Occipital lobe (tissue), 3 donors: ENCODE measurements at places on chromosomes 16 and 17.

GRCh38 chr16:785563-786535, 2.3 kb downstream of the RPUSD1 start:
- peak; percentile 22 for DNase-seq

DNA sequence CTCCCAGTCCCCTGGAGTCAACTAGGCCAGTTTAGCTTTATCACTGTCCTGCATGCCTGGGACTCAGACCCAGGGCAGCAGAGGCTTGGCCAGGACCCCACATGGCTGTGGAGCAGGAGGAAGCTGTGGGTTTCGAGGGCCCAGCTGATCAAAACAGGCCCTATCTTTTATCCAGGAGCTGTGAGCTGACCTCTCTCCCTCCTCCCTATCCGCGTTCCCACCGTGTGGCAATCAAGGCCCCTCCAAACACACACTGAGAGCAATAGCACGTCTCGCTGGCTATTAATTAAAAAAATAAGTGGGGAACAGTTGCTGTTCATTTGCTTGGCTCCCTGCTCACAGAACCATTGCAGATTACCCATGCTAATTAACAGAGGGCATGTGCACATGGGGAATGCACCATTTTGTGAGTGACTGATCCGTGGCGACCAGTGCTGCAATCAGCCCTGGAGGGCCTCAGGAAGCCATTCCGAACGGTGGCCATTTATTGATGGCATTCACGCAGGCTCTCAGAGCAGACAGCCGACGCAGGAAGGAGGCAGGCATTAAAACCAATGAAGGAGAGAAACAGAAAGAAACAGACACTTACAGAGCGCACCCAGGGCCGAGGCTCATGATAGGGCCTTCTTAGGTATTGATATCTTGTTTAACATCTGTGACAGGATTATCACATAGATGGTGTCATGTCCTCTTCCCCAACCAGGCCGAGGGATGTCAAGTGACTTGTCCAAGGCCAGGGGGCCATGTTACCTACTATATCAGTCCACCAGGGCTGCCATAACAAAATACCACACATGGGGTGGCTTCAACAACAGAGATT, 157.1 kb downstream of the KATNIP start:
- no peak for DNase-seq

- no peak for DNase-seq
Measured at GRCh38 chr16:28110074-28110473, 46.6 kb upstream of the GSG1L start.

- no peak for DNase-seq
Measured at GRCh38 chr16:68740628-68741346, 3.7 kb downstream of the CDH1 start.

DNA sequence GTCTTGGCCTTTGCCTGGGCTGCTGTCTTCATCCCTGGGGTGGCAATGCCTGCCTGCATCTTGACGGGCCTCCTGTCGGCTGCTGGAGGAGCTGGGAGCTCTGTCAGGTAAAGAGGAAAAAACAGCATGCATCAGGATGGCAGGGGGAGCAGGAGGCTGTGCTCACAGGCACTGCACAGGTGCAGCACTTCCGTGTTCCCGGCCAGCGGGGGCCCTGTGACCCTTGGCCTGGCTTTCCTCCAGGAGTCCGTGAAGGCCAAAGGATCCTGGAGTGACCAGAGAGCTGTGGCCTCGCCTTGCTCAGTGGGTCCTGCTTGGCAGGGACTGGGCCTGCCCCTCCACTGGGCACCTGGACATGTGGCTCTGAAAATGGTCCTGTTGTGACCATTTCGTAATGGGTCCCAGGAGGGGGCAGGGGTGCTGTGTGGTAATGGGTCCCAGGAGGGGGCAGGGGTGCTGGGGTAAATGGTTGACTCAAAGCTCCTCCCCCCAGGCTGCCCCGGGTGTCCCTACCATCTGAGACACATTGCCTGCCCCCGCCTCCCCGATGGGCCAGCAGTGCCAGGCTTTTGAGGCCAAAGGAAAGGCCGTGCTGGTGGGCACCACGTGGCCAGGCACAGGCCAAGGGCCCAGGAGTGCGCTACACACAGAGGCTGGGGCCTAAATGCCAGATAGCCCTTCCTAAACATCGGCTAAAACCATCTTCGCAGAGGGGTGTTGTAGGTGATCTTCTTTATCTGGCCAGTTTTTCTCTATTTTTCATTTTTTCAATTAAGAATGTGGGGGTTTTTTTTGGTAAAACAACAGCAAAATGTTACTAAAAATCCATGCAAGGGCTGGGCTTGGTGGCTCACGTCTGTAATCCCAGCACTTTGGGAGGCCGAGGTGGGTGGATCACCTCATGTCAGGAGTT, 4.0 kb upstream of the FASN start:
- no peak for DNase-seq

GRCh38 chr16:64481497-64481896, 640.4 kb downstream of the CDH11 start:
- no peak for DNase-seq

DNA sequence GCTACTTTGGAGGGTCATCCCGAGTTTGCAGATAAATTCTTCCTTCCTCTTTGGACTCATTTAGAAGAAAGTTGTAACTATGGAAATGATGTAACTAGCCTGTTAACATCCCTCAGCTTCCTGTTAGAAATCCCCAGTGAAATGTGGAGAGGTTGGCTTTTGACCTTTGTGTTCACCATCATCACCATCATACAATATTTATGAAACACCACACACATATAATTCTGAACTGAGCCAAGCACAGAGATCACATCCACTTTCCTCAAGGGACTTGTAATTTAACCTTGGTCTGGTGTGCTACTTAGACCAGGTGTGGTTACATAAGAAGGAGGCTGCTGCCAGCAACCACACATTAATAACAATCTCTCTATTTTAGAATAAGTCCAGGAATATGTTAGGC, 2.5 kb downstream of the CAPNS2 start:
- DNase-seq, result no peak
